ENCODE measurements at places on chromosomes 2 and 18.

- DNase-seq = no peak
These were observed 639.8 kb downstream of the TMEM182 start for GRCh38 chr2:103401621-103402020.

- no peak for DNase-seq
These were observed 96.2 kb downstream of the TPO start for GRCh38 chr2:1509271-1510065.

GRCh38 chr2:215002500-215002899, 135.9 kb downstream of the ABCA12 start:
- DNase-seq = peak; percentile 30

DNA sequence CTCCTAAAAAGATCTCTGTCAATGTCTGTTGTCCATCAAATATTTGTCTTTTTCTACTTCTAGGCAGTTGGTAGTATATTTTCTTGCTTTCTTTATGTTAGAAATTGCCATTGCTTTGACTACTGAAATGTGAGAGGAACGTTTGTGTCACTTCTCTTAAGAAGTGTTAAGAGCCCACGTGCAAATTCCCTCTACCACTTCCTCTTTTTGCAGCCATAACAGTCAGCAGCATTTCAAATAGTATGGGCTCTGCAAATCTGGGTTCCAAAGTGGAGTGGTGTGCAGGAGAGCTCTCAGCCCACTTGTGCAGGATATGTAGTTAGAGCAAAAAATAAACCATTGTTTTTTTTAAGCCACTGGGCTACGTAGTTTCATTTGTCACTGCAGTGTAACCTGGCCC, 314.0 kb downstream of the MEIS1 start:
- no peak for DNase-seq

- peak; percentile 72 for DNase-seq
These were observed 1.6 kb downstream of the ZNF516 start for GRCh38 chr18:76493213-76494161.

- no peak for DNase-seq
These were observed 42.7 kb upstream of the AFF3 start for GRCh38 chr2:100185105-100185504.

DNA sequence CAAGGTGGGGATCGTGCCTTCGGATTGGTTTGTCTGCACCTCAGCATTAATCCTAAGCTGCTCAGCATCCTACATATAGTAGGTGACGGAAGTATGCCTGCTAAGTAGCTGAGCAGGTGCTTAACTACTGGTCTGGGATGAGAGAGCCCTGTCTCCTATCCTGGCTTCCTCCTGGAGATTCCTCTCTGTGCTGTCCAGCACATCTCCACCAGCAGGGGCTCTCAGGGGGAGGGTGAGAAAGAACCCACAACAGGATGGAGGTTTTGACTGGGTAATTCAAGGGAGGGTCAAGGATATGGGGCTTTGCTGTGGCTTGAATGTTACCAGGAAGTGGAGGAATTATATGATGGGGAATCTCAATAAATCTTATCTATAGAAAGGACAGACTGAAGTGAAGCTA, 45.4 kb upstream of the KIF5C start:
- no peak for DNase-seq

DNA sequence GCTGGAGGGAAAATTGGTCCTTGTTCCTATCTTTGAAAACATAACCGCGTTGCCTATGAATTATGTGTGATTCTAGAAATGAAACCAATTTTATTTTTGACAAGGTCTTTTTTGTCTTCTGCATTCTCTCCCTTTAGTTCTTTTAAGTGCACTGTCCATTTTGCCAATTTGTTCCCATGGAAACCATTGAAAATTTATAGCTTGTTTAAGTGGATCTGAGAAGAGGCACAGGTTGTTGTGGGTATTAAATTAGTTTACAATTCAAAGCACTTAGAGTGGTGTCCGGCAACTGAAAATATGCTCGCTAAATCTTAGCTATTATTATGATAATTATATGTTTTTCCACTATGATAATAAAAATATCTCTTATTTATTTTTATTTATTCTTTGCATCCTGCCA, 107.5 kb upstream of the FSHR start:
- no peak for DNase-seq

GRCh38 chr2:219331560-219332213, 857 bp downstream of the RESP18 start:
- DNase-seq = no peak

- no peak for DNase-seq
These were observed 496.8 kb upstream of the ZEB2 start for GRCh38 chr2:145016711-145017110.

GRCh38 chr2:137937246-137937645, 27.0 kb upstream of the HNMT start:
- DNase-seq = no peak

GRCh38 chr2:54755641-54756326, 32.3 kb downstream of the EML6 start:
- DNase-seq = no peak

GRCh38 chr18:6257950-6258349, 156.8 kb downstream of the L3MBTL4 start:
- no peak for DNase-seq

DNA sequence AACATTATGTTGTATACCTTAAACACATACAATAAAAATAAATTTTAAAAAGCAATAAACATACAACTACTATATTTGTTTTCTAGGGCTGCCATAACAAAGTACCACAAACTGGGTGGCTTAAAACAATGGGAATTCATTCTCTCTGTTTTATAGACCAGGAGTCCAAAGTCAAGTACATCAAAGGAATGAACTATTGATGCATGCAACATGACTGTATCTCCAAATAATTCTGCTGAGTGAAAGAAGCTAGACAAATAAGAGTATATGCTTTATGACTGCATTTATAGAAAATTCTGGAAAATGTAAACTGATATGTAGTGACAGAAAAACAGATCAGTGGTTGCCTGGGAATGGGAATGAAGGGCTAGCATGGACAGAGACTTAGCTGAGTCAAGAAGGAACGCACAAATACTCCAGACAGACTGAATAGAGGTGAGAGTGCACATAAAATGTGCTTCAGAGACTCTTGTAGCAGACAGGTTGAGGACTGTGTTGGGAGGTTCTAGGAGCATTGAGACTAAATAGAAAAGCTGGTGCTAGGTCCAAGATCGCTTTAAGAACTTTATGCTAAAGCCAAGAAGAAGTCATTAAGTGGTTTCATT, 11.0 kb upstream of the PLA2R1 start:
- no peak for DNase-seq

All from GM13976 (cell line).